ENCODE measurements at places on chromosomes 4 and X. TPM values are rescaled to one million over a fixed set of nuclear protein-coding genes. Genes with fewer than 3 reads are reported as not detected.

TRIM60 gene
- total RNA-seq: not detected

CLDN2 gene
- not detected for total RNA-seq

APLN gene
- total RNA-seq: 0.88 TPM

SLC6A8 gene
- total RNA-seq: 0.63 TPM

SSX2B gene
- not detected for total RNA-seq

MAP3K15 gene
- total RNA-seq: 0.27 TPM

ASMT gene
- 3.3 TPM for total RNA-seq

NUDT11 gene
- total RNA-seq: 1.9 TPM

TRIM2 gene
- total RNA-seq: 0.44 TPM

ARHGEF6 gene
- total RNA-seq: 31.4 TPM

NALF2 gene
- total RNA-seq: 0.31 TPM

USP38 gene
- total RNA-seq: 26.6 TPM

HTR2C gene
- not detected for total RNA-seq

SLC34A2 gene
- total RNA-seq: not detected

ARHGEF38 gene
- not detected for total RNA-seq

ABHD18 gene
- total RNA-seq: 14.9 TPM

ANK2 gene
- total RNA-seq: 0.63 TPM

RBMXL3 gene
- total RNA-seq: not detected

MMRN1 gene
- not detected for total RNA-seq

MSANTD1 gene
- 0.44 TPM for total RNA-seq

NEUROG2 gene
- not detected for total RNA-seq

CWH43 gene
- not detected for total RNA-seq

ZIC3 gene
- not detected for total RNA-seq

TRPC5OS gene
- total RNA-seq: not detected

GUCY1B1 gene
- total RNA-seq: 0.08 TPM

GC gene
- not detected for total RNA-seq

FGFR3 gene
- total RNA-seq: not detected

PCYT1B gene
- 0.11 TPM for total RNA-seq

SMIM20 gene
- total RNA-seq: 24.7 TPM

CT45A2 gene
- total RNA-seq: not detected

BTK gene
- total RNA-seq: 0.74 TPM

REST gene
- total RNA-seq: 40.2 TPM

SLC2A9 gene
- 1.6 TPM for total RNA-seq

DDX53 gene
- total RNA-seq: not detected

CRMP1 gene
- not detected for total RNA-seq

AREG gene
- not detected for total RNA-seq

LNX1 gene
- not detected for total RNA-seq

MAGEC2 gene
- total RNA-seq: not detected

EGFL6 gene
- total RNA-seq: 1.1 TPM

RNF212 gene
- total RNA-seq: 1.6 TPM

NPY2R gene
- not detected for total RNA-seq

OTC gene
- total RNA-seq: not detected

FGF13 gene
- not detected for total RNA-seq

NR3C2 gene
- 3.1 TPM for total RNA-seq

DGAT2L6 gene
- not detected for total RNA-seq

ETNPPL gene
- not detected for total RNA-seq
